ENCODE measurements at places on chromosomes 11 and 22.

DNA sequence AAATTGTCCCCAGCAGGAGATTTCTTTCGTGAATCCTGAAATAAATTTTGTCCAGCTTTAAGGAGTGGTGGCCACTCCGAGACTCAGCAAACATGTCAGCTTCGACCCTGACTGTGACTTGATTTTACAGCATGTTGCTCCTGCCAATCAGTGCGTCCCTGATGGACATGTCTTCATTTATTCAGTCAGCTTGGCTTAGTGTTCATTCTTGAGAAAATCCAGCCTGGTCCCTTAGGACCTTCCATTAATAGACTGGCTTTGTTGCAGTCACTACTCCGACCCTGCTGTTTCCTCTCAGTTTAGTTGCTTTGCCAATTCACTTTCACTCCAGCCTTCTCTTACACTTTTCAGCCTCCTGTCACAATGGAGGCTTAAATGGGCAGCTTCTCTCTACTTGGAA is 30.5 kb downstream of the TMPRSS5 start:
- no peak for DNase-seq

DNA sequence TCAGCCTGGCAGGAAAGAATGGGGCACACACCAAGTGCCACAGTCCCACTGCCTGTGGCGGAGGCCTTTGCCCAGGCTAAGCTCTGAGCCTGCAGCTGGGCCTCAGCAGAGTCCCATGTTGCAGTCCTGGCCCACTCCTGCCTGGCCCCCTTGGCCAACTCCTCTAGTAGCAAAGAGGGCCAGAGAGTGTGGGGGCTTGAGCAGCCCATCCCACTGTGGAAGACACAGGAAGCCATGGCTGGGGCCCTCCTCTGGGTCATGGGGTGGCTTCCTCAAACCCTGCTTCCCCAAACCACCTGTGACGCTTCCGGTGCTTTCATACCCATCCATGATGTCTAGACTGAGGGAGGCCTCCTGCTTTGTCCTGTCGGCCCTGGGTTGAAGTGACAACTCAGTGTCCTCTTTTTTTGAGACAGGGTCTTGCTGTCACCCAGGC is 5.8 kb downstream of the RPS19BP1 start:
- DNase-seq = no peak

DNA sequence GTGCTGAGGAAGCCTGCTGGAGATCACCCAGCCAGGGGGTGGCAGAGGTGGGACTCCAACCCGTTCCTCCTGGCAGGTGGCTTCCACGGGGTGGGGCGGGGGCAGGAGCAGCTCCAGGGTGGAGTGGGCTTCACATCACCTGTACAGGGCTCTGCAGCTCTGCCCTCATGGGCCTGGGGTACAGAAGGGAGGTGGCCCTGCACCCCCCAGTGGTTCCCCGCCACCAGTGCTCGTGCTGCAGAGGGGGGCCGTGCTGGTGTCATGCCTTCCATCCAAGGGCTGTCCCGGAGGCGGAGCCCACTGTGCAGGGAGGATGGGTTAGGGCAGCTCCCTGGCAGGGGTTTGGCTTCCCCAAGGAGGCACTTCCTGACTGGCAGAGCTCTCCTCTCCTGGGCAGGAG is 76.4 kb upstream of the SHISAL1 start:
- no peak for DNase-seq

DNA sequence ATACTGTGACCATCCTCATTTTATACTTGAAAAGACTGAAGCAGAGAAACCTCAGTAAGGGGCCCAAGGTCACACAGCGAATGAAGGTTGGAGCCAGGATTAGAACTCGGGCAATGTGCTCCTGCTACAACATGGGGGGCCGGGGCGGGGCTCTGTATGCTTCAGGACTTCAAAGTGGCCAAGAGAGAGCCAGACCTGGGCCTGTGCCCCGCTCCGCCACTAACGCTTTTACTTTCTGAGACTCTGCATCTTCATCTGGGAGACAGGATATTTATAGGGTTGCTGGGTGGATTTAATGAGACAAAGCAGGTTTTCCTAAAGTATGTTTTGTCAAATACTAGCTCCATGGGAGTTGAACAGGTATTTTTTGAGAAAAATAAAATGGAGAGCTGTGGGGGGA is 33.9 kb upstream of the LYVE1 start:
- DNase-seq = no peak

- no peak for DNase-seq
Observed at GRCh38 chr11:60869451-60869825, 2.1 kb downstream of the ZP1 start.

DNA sequence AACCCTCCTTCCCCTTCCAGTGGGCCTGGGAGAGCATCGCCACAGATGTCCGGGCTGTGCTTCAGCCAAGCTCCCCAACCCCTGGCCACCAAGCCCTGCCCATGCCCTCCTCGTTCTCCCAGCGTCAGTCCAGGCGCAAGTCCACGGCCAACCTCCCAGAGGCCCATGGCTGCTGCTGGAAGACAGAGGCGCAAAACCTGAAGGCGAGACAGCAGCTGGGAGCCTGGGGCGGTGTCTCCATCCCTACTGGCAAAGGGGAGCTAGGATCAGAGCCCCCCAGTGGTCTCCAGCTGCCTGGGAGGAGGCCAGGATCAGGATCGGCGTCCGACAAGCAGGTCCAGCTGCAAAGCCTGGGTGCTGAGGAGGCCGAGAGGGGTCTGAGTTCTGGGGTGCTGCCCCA is 1.9 kb downstream of the TSGA10IP start:
- no peak for DNase-seq

DNA sequence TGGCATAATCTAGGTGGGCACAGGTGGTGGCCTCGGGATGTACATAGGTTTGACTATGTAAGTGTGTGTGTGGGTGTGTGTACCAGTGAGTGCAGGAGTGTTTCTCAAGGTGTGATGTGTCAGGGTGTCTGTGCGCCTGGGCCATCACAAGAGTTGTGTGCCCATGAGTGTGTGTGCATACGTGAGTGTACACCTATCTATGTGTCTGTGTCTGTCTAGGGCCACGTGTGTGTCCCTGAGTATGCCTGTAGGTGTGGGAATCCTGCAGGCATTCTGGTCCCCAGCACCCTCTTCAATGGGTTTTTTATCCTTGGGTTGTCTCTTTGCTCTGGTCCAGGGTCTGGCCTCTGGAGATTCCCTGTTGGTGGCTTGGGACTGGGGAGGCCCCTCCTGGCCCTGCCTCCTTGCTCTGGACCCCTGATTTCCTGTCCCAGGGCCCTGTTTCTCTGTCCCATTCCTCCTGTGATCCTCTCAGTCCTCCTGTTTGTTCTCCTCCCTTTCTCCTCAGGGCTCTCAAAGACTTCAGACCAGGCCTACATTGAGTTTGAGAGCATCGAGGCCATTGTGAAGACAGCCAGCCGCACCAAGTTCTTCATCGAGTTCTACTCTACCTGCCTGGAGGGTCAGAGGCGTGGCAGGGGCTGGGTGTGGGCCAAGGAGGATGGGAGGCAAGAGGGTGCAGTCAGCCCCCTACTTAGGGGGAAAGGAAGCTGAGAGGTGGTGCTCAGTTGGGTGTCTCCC is 9.4 kb downstream of the INPPL1 start:
- no peak for DNase-seq

DNA sequence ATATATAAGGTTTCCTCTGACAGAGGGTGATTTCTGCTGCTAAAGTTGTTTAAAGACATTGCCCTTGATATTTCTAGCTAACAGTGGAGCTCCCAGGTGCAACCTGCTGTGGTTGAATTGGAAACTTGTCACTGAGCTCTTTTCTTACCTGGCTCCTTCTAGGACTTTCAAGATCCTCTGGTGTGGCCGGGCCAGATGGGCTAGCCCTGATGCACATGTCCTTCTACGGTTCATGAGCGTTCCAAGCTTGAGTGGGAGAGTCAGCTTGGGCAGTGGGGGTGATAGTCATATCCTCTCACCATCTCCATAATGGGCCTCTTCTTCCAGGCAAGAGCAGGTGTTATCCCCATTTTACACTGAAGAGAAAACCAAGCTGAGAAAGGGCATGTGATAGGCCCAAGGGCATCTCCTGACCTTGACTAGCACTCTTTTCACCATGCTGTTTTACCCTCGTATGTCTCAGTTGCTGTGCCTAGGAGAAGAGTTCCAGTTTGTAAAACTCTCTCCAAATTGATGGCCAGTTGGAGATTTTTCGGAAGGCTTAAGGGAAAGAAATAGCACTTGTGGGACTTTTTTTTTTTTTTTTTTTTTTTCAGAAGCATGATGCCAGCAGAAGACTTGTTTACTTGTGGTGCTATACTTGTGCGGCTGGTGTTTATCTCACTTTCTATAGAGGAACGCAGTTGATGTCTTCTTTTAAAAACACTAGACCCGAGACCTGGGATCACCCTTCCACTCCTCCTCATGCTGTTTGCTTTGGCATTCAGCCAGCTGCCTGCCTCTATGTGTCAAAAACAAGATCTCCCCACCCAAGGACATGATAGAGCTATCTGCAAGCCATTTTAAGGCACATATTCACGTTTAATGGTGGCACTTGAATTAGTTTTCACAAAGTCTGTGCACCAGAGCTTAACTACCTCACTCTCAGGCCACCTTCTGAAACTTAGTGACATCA is 32.6 kb downstream of the TEAD1 start:
- no peak for DNase-seq

All from activated naive CD4-positive, alpha-beta T cell (primary cell).